ENCODE measurements at places on chromosomes 6 and 20.

GRCh38 chr6:52457096-52457495 is 37.0 kb downstream of the EFHC1 start:
- DNase-seq: no peak

DNA sequence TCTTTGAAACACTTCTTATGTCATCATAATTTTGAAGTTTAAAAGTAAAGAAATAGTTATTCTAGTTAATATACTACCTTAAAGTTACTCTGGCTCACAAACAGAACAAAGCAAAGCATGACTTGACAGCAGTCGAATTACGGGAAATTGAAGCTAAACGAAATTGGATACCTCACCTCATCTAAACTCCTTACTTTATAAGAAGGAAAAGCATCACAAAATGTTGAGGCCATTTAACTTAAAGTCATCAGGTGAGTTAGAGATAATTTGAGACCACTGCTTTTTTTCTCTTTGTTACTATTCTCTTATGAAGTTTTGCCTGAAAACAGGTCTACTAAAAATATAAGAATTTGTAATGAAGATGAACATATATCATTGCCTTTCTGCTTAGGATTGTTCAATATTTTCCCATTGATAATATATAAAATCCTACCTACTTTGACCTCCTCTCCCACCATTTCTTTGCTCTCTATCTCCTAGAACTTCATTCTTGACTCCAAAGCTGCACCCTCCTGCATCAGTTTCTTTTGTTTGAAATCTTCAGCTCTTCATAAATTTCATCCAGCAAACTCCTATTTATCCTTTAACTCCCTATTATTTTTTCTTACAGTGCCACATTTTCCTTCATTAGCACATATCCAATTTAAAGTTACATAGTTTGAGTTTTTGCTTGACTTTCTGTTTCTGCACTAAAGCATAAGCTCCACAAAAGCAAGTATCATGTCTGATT is 510.7 kb upstream of the ZNF337 start:
- no peak for DNase-seq

GRCh38 chr6:5025911-5026819 is 22.3 kb upstream of the RPP40 start:
- DNase-seq: no peak

DNA sequence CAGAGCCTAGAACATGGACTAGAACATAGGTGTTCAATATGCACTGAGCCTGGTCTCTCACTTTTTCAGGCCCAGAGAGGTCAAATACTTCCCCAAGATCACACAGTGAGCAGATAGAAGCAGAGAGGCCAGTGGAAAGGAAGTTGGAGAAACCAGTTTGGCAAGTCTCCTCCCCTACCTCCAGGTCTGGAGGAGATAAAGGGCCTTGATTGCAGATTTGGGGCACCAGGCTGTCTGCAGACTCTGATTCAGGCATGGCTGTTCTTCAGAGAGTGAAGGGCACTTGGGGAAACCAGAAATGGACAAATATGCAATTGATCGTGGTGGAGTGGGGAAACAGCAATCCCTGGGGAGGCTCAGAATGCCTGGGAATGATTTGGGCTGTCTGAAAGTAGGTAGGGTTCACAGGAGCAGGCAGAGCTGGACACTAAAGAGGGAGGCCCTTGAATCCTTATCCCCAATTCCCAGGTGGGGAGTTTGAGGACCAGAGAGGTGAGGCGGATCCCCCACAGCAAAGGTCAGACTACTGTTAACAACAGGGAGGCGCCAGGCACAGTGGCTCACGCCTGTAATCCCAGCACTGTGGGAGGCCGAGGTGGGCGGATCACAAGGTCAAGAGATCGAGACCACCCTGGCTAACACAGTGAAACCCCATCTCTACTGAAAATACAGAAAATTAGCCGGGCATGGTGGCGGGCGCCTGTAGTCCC is 2.3 kb downstream of the PEDS1 start:
- no peak for DNase-seq

- no peak for DNase-seq
Measured at GRCh38 chr6:98578016-98578415, 256.4 kb upstream of the POU3F2 start.

DNA sequence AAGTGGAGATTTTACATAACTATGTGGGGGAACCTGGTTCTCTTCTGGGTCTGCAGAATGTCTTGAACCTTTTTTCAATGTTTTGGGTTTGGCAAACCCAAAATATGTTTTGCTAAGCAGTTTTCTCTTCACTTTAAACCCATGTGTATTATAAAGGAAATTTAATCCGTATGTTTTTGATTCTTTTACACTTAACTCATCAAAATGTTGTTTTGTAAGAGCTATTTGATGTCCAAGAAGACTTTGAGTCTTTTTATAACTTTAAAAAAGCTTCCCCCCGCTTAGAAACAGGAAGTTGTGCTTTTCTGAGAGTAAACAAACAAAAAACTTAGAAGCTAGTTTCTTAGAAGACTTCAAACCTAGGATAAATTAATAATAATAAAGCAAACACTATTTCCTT is 81.9 kb upstream of the CEP162 start:
- no peak for DNase-seq

DNA sequence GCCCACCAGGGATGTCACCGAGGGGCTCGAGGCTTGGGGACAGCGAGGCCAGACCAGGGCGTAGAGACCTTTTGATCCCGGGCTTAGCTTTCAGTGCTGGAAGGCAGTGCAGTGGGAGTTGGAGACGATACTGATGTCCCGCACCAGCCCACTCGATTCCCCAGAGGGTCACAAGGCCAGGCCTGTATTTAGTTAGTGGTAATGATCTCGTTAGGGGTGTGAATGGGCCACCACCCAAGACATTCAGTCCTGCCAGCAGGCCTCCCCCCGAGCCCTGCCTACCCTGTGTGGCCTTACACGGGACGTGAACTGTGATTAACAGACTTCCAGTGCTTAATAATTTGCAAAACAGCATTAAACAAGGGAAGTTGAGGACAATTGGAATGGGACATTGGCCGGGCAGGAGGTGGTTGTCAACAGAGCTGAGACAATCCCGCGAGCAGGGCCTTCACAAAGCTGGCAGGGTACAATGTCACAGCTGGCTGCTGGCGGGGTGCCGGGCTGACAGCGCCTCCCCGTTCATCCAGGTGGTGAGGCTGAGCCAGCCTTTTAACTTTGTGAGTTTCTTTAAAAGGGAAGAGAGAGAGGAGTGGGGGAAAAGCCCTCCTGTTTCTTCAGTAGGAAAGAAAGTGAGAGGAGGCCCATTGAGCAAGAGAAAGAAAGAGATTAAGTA is 175.3 kb upstream of the RALGAPA2 start:
- DNase-seq: no peak
